Stimulated activated CD8-positive, alpha-beta memory T cell treated with anti-CD3 and anti-CD28 coated beads, Interleukin-7, amount 100 ng/mL, for 48 hours (primary cell): ENCODE measurements at places on chromosomes 13 and 19.

GRCh38 chr19:2138061-2138728 lies 13.2 kb downstream of the AP3D1 start:
- no peak for DNase-seq

GRCh38 chr13:91907398-91907797 lies 509.0 kb downstream of the GPC5 start:
- DNase-seq = no peak

DNA sequence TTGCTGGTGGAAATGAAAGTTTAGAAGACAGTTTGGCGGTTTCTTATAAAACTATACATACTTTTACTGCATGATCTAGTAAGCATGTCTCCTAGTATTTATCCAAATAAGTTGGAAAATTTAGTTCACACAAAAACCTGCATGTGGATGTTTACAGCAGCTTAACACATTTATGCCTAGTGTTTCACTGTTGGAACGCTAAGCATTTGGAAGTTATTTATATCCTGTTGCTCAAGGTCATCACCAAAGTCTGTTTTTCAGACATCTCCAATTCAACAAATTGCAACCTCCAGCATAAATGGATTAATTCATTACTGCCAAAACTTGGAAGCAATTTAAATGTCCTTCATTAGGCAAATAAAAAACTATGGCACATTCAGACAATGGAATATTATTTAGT lies 461.8 kb downstream of the SUCLA2 start:
- DNase-seq = no peak

DNA sequence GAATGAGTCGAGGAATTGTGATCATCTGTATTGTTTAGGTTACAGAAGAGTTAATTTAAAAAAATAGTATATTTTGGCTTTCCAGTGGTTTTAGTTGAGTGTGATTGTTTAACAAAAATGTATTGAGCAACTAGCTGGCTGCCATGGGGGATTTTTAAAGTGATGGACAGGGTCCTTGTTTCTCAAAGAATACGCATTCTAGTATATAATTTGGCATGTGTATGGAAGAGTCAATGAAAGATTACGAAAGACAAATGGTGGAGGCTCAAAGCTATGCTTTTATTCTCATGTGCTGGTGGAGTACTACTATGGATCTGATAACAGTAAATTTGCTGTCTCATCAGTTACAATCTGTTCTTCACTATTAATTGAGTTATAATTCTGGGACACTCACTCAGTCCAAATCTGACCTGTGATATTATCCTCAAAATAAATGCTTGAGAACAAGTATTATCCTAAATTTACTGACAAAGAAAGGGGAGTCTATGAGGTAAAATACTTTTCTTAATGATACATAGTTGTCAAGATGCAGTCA lies 240.0 kb downstream of the GPC6 start:
- no peak for DNase-seq

DNA sequence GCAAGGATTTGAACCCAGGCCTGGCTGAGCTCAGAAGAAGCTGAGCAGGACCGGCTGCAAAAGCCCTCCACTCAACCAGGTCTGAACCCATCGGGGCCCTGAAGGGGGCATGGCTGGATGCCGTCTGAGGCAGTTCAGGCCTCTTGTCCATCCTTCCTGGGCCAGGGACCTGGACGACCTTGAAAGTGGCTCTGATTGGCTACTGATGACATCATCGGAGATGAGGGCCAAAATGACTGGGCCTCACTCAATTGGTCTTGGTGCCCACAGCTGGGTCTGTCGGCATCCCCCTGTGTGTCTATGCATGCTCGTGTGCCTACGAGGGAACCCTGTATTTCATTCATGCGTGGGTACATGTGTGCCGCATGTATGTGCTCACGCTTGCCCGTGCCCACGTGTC lies 71.8 kb downstream of the PTPRS start:
- no peak for DNase-seq

DNA sequence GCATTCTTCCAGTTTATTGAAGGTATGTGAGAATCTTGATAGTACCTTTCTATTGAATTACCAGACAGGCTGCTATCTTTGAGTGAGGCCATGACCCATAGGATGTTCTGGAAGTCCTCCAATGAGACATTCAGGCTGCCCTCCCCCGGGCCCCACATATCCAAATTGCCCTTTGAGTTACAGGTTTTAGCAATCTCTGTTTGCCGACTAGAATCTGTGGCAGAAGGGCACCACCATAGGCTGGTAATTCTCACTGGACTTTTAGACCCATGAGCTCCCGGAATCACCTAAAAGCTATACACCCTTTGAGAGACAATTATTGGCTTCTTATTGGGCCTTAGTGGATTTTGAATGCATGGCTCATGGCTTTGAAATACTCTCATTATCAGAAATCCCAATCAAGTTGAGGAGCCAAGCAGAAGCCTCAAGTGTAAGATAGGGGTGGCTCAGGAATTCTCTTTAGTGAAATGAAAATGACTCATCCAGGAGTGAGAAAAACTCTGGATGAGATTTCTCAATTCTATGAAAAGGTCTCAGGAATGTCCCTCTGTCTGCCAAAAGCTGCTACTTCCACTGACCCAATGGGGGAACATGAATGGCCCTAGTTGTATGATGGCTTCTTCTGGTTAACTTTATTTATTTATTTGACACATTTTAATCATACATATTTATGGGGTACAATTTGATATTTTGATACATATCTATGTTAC lies 172.1 kb upstream of the CSNK1A1L start:
- DNase-seq = no peak

DNA sequence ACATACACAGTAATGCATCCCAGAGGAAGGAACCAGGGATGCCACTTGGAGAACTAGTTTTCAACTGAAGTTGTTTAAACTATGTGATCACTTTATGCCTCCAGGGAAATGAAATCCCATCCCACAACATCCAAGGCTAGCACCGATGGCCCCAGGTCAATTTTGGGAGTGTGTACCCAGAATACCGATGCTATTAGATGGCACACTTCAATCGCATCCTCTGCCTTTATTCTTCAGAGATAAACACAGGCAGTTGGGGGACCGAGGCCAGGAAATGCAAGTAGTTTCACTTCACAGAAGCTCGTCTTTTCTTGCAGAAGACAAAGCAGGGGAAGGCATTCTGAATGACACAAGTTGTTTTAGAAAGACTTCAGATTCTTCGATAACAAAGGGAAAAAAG lies 13.8 kb downstream of the STK24 start:
- no peak for DNase-seq

DNA sequence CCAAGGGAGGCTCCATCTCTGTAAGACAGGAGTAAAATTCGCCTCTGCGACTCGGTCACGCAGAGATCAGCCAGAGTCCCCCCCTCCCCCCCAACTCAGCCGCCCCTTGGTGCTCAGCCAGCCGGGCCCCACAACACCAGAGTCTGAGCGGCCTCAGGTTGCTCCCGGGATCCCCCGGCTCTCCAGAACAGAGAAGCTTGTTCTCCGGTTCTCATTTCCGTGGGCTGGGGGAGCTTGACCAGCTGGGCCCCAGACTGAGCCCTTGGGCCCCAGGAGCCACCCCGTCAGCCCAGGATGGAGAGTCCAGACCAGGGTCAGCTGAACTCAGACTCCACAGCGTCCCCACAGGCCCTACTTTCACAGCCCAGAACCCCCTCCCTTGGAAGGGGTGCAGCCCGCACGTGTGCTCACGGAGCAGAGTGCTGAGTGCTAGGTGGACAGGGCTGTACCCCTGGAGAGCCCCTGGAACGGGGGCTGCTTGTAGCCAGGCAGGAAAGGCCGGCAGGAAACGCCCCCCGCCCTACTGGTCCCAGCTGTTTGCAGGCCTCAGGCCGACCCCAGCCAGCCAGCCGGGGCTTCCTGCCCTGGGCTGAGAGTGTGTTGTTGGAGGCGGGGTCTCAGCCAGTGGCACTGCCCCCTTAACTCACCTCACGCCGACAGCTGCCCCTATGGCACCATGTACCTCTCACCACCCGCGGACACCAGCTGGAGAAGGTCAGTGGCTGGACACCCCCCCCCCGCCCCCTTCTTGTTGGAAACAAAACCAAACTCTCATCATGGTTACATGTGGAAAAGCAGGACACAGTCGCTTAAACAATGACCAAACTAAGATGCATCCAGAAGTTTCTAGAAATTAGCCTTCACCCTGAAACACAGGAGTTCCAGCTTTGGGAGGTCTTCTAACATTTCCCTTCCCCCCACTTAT lies 44.4 kb downstream of the COMP start:
- DNase-seq = no peak
